ENCODE measurements at places on chromosomes 1 and 21.

GRCh38 chr21:44337449-44337848 is 1.7 kb downstream of the CFAP410 start:
- DNase-seq, result no peak

DNA sequence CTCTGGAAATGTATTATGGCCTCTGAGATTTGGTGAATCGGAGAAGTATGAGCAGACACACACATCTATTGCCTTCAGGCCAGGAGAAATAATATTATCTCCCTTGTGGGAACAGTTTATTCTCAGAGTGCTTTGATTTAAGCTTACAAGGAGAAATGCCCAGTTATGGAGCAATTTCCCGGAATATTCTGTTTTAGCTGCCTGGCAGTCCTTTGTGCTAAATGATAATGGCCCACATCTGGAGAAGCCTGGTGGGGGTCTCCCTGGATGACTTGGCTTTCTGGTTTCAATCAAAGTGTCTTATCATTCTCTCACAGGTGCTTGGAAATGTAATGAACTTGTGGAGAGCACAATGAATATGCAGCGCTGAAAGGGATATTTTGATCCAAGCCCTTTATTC is 389.6 kb upstream of the USP24 start:
- DNase-seq, result no peak

DNA sequence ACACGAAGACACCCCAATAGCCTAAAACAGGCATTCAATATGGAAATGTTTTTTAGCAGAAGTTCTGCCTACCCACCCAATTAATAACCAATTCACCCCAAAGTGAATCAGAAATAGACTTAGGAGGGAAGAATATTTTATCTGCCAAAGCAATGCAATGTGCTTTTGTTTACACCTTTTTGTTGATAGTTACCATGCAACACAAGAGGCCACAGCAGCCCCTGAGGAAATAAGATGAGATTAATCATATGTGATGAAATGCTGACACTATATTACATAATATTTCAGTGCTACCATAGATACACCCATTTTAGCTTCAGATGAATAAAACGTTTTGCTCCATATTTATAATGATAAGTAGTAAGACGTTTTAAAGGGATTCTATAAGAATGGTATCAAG is 60.9 kb upstream of the RGS2 start:
- no peak for DNase-seq

DNA sequence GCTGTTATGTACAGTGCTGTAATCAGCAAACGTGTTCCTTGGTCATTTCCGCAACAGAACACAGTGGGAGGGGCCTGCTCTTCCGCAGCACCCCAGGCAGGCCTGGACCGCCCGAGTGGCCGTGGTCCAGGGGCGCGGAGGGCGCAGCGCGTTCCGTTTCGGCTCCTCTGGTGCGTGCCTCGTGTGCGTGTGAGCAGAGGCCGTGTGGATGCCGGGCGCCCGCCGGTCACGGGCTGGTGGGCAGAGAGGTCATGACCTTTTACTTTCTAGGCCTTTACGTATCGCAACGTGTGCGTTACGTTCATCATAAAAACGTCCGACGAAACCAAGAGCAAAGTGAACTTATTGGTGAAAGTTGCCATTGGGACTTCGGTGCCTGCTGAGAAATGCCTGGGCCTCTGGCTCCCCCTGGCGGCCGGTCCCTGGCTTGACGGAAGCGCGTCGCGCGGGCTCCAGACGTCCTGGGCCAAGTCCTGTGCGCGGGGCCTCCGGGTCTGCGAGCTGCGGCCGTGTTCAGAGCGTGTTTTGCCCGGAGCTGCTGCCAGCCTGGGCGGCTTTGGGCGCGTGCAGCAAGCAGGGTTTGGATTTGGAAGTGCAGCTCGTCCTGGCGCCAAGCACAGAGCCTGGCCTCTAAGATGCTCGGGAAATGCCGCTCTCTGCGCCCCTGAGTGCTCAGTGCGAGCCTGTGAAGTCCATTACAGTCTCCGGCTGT is 34.4 kb downstream of the COL18A1 start:
- DNase-seq, result peak; percentile 73

DNA sequence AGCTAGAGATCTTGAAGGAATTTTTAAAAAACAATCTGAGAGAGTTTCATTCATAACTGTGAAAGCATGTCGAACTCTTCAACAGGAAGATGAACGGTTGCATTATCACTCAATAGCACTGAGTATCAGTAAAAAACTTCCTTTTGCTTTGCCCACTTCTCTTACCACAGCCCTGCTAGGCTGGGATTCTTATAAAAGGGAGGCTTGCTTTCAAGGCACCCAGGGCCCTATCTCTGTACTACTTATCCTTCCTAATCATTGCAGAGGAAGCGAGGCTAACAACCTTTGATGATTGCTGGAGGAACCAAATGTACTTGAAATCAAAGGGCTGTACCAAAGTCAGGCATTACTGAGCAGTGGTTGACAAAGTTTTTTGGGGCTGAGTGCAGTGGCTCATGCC is 71.2 kb downstream of the SNRPE start:
- no peak for DNase-seq

- DNase-seq, result no peak
Observed at GRCh38 chr1:25977801-25978200, 20.1 kb downstream of the PAFAH2 start.

DNA sequence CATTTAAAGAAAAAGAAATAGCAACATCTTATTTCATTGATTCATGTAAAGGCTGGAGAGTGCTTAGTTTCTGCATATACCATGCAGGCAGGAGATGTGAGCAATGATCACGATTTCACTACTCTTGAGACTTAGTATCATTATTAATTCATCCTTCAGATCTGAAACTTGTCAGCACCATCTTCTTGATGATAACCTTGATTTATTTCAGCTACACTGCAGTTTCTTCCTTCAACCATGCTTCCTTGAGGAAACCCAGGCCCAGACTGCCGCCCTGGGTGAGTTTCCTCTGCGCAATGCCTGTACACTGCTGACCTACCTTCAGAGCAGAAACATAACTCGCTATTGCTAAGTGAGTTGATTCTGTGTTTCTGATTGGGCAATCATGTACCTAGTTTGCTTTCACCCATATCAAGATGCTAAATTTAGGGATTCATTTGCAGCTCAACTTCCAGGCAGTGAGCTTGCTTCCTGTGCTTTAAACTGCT is 13.5 kb upstream of the BCL10 start:
- DNase-seq, result no peak

DNA sequence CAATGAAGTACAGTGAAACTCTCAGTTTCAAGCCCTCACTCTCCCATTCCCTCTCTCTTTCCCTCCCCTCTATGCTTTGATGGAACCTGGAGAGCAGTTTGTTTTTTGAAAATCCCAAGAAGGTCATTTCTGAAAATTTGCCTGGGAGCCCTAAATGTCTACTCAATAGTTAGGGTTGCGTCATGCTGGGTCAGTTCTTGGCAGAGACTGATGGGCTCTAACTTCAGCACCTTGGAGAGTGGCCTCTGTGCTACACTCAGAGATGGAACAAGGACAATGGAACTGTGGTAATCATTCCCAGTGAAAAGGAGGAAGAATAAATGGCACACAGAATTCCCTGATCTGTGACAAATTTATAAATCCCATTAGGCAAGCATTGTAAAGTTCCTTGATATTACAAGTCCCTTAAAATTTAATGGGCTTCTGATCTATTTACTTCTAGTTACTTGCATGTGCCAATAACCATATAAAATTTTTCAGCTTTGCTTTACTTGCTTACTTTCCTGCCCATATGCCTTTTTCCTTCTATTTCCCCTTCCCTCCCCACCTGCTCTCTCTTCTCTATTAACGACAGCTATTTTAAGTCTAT is 182.9 kb upstream of the KCND3 start:
- DNase-seq, result no peak

DNA sequence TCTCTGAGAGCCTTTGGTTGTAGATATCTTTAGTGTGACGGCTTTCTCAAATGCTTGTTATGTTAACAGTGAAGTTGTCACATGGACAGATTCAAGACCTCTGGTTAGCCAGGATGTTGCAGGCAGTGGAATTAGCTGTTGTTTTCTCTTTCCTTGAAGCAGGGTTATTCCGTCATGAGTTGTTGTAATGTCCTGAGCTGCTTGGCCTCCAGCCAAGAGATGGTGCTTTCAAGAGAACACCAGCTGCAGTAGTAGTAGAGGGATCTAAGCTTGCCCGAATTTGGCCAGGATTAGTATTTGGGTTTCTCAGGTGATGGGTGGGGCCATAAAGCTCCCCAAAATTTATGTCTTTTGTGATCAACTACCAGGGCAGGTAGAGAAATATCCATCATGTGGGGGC is 13.4 kb downstream of the KCNE1 start:
- no peak for DNase-seq

DNA sequence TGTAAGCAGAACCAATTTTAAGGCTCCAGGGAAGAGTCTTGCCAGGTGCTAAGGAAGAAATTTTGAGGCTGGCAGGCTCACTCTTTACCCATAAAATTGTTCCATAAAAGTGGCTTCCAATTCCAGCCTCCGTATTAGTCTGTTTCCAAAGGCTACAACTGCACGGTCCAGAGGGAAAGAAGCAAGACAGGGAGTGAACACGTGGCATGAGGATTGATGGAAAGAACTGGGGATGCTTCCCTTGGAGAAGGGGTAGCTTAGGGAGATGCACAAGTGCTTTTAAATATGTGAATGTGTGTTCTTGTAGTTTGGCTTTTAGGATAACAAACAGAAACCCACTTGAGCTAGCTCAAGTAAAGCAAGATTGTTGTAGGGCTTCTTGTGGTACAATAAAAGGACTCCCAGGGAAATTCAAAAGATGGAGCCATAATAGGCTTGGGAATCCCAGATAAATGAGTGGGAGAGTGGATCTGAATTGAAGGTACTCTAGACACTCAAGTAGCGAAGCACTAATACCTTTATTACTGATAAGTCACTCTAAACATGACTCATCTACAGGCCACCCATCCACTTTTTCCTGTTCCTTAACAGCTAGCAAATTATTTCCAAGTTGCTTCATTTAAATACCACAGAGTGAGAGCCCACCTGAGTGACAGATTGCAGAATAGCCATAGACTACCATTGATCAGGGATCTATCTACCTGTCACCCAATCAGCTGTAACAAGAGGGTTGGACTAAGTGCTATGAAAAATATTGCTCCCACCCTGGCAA is 34.8 kb upstream of the NPL start:
- DNase-seq, result no peak

DNA sequence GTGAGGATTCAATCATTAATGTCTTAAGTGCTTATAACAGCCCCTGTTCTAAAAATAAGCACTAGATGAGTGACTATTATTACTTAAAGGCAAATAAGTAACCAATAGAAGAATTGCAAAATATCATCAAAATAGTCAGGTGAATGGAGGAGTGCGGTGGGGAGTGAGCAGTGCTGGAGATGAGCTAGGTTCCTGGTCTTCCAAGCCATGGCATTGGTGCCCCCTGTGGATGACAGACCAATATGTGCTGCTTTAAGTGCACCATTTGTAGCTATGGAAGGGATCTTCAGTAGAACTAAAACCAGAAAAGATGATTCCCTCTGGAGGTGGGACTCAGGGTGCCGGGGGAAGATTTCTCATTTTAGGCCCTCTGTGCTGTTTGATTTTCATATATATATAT is 46.1 kb upstream of the SLC30A1 start:
- no peak for DNase-seq

GRCh38 chr1:2271211-2271721 is 43.1 kb downstream of the SKI start:
- DNase-seq, result no peak

- DNase-seq, result no peak
Observed at GRCh38 chr1:159890390-159890789, 9.6 kb downstream of the CFAP45 start.

Measured in stimulated activated CD4-positive, alpha-beta T cell treated with anti-CD3 and anti-CD28 coated beads, TNF-alpha, amount 100 ng/mL, for 24 hours (primary cell).